Mesangial cell (primary cell): ENCODE measurements at places on chromosomes 1 and 21. TPM values are rescaled to one million over a fixed set of nuclear protein-coding genes. Genes with fewer than 3 reads are reported as not detected.

Gene KLHL21
- total RNA-seq: 23.6 and 53.9 TPM in 2 replicates

Gene DYNLT5
- total RNA-seq: 0.49 and 0.76 TPM in 2 replicates

Gene MROH9
- not detected in 2 replicates for total RNA-seq

Gene SH2D5
- 9.6 and 9.8 TPM in 2 replicates for total RNA-seq

Gene ABCG1
- 2.9 TPM in 1 of 2 replicates, not detected in the other for total RNA-seq

Gene NFIA
- 6.7 and 11.0 TPM in 2 replicates for total RNA-seq

Gene SYPL2
- total RNA-seq: 0.13 TPM in 1 of 2 replicates, not detected in the other

Gene RIPPLY3
- total RNA-seq: 0.16 and 0.51 TPM in 2 replicates

Gene IER5
- total RNA-seq: 6.7 and 11.1 TPM in 2 replicates

Gene HP1BP3
- total RNA-seq: 110 and 113 TPM in 2 replicates

Gene TNFSF4
- 3.7 and 4.6 TPM in 2 replicates for total RNA-seq

Gene MAN1C1
- total RNA-seq: 0.49 and 1.6 TPM in 2 replicates

Gene ZNF684
- 1.8 and 4.7 TPM in 2 replicates for total RNA-seq

Gene HCRTR1
- not detected in 2 replicates for total RNA-seq

Gene APCS
- total RNA-seq: not detected in 2 replicates

Gene CREG1
- total RNA-seq: 19.1 and 48.3 TPM in 2 replicates

Gene BMP8B
- 0.49 and 0.76 TPM in 2 replicates for total RNA-seq

Gene FCRL1
- not detected in 2 replicates for total RNA-seq

Gene SFN
- total RNA-seq: 21.7 and 44.3 TPM in 2 replicates

Gene ASTN1
- total RNA-seq: 0.38 TPM in 1 of 2 replicates, not detected in the other

Gene WNT9A
- 0.65 and 4.3 TPM in 2 replicates for total RNA-seq

Gene CD247
- total RNA-seq: 0.16 and 0.25 TPM in 2 replicates

Gene EFNA1
- 10.6 and 41.1 TPM in 2 replicates for total RNA-seq

Gene GUCA2B
- total RNA-seq: not detected in 2 replicates

Gene ABCD3
- total RNA-seq: 13.3 and 22.7 TPM in 2 replicates

Gene KRTAP13-2
- total RNA-seq: not detected in 2 replicates

Gene BCAR3
- 60.6 and 74.8 TPM in 2 replicates for total RNA-seq

Gene LMOD1
- 0.16 and 4.2 TPM in 2 replicates for total RNA-seq

Gene AMY1A
- total RNA-seq: not detected in 2 replicates

Gene FCAMR
- total RNA-seq: not detected in 2 replicates

Gene GJA5
- total RNA-seq: not detected in 2 replicates

Gene LY9
- total RNA-seq: not detected in 2 replicates

Gene SLC45A3
- 6.8 and 8.0 TPM in 2 replicates for total RNA-seq

Gene STIL
- 3.2 and 22.2 TPM in 2 replicates for total RNA-seq

Gene DSCAM
- total RNA-seq: not detected in 2 replicates

Gene RHBDL2
- total RNA-seq: not detected in 2 replicates

Gene EDARADD
- total RNA-seq: 1.5 and 2.4 TPM in 2 replicates

Gene FCN3
- not detected in 2 replicates for total RNA-seq

Gene IGSF21
- not detected in 2 replicates for total RNA-seq

Gene AADACL4
- total RNA-seq: 0.13 TPM in 1 of 2 replicates, not detected in the other

Gene ZBTB8B
- total RNA-seq: under 0.01 TPM in 1 of 2 replicates, not detected in the other

Gene STUM
- total RNA-seq: under 0.01 TPM in 1 of 2 replicates, not detected in the other

Gene SPRR2D
- not detected in 2 replicates for total RNA-seq

Gene CCDC185
- total RNA-seq: under 0.01 TPM in 1 of 2 replicates, not detected in the other

Gene ADORA1
- total RNA-seq: 22.2 and 30.0 TPM in 2 replicates

Gene TDRD5
- total RNA-seq: not detected in 2 replicates

Gene TACSTD2
- total RNA-seq: 3.1 and 13.9 TPM in 2 replicates

Gene RORC
- total RNA-seq: under 0.01 TPM in 1 of 2 replicates, not detected in the other
